Stimulated activated CD8-positive, alpha-beta memory T cell treated with anti-CD3 and anti-CD28 coated beads, Interleukin-7, amount 100 ng/mL, for 1 hour (primary cell): ENCODE measurements at places on chromosomes 6 and 20.

DNA sequence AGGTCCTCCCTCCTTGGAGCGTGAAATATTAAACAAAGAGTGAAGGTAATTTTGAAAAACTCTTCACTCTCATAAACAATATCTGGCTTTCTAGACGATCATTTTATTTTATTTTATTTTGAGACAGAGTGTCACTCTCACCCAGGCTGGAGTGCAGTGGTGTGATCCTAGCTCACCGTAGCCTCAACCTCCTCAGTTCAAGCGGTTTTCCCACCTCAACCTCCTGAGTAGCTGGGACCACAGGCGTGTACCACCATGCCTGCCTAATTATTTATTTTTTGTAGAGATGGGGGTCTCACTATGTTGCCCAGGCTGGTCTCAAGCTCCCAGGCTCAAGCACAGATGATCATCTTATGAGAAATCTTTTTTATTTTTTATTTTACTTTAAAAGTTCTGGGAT, 16.4 kb downstream of the ZNF831 start:
- no peak for DNase-seq

DNA sequence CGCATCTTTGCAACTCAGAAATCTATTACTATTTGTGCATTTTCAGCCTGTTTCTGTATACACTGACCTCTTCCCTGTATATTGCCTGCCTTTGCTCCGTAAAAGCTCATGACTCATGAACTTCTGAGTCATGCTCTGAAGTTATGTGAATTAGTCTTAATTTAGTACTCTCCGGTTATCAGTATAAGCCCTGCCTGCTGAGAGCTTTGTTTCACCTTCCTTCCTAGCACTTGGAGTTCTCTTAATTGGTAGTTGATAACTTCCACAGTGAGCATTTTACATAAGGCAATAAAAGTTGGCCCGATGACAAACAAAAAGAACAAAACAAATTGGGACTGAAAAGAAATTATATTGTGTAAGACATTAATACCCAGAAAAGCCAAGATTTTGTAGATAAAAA, 231.4 kb downstream of the GJA1 start:
- DNase-seq, result no peak

GRCh38 chr6:106564476-106564875, 64.8 kb downstream of the RTN4IP1 start:
- DNase-seq, result no peak

GRCh38 chr6:133254552-133255228, 13.5 kb downstream of the EYA4 start:
- DNase-seq, result no peak

DNA sequence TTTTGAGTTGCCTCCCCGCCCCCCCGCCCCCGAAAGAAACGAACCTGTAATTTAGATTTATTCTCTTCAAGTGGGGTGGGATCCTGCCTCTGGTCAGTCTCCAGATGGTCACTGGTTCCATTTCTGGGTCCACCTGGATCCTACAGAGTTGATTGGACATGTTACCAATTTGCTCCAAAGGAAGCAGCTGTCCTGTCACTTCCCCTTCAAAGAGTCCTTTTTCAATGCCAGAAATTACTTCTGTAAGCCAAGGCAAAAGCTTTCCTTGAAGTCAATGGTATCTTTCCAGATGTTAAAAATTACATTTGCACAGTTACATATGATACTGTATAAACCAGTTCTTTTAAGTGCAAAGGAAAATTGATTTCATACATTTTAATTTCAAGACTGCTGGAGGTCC, 12.0 kb upstream of the ANKRD60 start:
- no peak for DNase-seq

DNA sequence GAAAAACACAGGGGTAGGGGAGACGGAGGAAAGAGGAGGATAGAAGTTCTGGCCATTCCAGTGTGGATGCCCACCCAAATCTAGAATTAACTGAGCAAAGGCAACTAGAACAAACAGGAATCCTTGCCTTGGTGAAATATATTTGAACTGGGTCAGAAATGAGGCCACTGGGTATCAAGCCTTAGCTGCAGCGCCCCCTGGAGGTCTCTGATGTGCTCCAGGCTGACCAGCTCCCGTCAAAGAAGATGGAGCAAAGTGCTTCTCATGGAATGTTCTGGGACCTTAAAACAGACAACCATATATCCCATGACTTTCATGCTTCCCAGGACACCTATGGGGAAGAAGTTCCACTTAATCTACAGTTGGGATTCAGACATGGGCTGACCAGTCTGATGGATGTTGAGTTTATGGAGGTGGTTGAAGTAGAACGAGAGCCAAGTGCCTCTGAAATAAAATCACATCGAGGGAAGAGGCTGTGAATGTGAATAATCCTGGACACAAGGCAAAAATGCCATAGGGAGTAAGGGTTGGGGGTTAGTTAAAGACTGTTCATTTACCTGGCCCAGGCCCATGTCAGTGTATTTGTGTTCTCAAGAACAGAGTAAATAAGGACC, 50.4 kb downstream of the HLA-DPB1 start:
- DNase-seq, result peak; percentile 13

- no peak for DNase-seq
Measured at GRCh38 chr6:142339113-142339512, 37.3 kb downstream of the ADGRG6 start.

DNA sequence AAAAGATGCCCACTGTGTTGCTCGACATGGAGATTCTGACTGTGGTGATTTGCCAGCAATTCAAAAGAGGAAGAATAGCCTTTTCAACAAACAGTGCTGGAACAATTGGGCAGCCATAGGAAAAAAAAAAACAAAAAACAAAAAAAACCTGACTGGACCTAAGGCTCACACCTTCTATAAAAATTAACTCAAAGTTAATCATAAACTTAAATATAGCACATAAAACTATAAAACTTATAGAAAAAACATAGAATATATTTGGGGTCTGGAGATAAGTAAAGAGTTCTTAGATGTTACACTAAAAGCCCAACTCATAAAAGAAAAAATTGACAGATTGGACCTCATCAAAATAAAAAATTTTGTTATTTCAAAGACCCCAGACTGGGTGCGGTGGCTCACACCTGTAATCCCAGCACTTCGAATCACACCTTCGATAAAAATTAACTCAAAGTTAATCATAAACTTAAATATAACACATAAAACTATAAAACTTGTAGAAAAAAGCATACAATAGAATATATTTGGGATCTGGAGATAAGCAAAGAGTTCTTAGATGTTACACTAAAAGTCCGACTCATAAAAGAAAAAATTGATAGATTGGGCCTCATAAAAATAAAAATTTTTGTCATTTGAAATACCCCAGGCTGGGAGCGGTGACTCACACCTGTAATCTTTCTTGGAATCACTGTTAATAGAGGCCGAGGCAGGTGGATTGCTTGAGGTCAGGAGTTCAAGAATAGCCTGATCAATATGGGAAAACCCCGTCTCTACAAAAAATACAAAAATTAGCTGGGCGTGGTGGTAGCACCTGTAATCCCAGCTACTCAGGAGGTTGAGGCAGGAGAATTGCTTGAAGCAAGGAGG, 115.6 kb upstream of the FAM83B start:
- DNase-seq, result no peak

GRCh38 chr6:15539722-15540270, 123.0 kb downstream of the DTNBP1 start:
- no peak for DNase-seq

- DNase-seq, result no peak
Measured at GRCh38 chr6:35922139-35922554, 1.2 kb upstream of the SRPK1 start.

- DNase-seq, result no peak
Measured at GRCh38 chr6:112432853-112433252, 85.7 kb downstream of the RFPL4B start.

- DNase-seq, result no peak
Measured at GRCh38 chr6:79627422-79627821, 3.7 kb upstream of the SH3BGRL2 start.

GRCh38 chr6:142421285-142422117, 119.7 kb downstream of the ADGRG6 start:
- no peak for DNase-seq
